Memory B cell (primary cell): ENCODE measurements at places on chromosomes 12 and 14.

DNA sequence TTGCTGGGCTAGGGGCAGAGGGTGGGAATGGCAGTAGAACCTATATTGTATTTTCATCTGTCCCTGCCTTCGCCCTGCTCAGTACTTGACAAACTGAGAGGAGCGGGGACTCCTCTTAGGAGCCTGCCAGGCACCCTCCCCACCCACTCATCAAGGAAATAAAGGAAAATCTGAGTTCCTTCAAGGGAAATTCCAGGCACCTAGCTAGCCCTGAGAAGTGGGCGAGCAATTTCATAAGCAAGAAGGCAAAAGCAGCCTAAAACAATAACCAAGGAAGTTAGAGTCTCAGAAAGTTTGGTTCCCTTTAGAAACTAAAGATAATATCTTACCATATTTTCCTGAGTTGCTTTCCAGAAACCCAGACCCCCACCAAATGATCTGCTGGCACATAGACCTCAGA lies 10.6 kb upstream of the PLEKHD1 start:
- DNase-seq = no peak
- peaks cover 12% of the 10 kb centered on the region for H3K27me3 ChIP-seq
- H3K36me3 ChIP-seq = peaks cover 7% of the 10 kb centered on the region
- peaks cover 2% of the 10 kb centered on the region for H3K4me1 ChIP-seq

DNA sequence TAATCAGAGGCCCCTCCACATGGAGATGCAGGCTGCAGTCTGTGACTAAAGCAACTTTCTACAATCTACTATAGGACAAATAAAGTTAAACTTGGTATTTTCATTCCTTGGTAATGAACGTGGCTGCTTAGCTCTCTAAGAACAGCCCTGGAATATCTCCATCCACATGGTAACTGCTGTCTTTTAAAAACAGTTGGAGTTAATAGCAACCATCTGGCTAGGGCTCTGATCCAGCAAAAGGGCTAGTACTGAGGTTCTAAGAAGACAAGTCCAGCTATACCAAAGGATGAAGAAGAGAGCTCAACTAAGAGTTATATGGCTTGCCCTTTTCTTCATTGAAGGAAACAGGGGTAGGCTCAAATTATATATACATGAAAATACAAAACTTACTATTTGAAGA lies 920.1 kb downstream of the FLRT2 start:
- H3K27me3 ChIP-seq = no peaks in the 10 kb centered on the region
- no peak overlapping the region for H3K4me3 ChIP-seq
- H3K36me3 ChIP-seq = no peaks in the 10 kb centered on the region
- H3K27ac ChIP-seq = no peak overlapping the region
- no peaks in the 10 kb centered on the region for H3K4me1 ChIP-seq

DNA sequence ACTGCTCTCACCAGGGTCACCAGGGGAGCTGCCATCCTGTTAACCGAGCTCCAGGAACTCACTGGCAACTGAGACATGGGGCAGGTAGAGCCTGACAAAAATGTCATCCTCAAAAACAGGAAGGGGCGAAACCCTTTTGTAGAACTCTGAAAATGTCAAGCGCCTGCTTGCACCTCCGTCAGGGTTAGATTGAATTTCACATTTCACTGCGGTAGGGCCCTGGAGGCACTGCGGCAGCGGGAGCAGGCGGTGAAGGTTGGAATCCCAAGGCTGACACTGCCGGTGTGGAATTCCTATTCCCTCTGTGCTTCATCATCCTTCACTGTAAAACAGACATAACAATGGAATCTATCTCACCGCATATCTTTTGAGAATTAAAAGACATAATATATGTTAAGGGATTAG lies 142.8 kb upstream of the TMCC3 start:
- H3K36me3 ChIP-seq = peaks cover 20% of the 10 kb centered on the region
- no peak for DNase-seq
- H3K4me1 ChIP-seq = peaks cover 20% of the 10 kb centered on the region
- no peak overlapping the region for H3K4me3 ChIP-seq
- no peaks in the 10 kb centered on the region for H3K27me3 ChIP-seq

DNA sequence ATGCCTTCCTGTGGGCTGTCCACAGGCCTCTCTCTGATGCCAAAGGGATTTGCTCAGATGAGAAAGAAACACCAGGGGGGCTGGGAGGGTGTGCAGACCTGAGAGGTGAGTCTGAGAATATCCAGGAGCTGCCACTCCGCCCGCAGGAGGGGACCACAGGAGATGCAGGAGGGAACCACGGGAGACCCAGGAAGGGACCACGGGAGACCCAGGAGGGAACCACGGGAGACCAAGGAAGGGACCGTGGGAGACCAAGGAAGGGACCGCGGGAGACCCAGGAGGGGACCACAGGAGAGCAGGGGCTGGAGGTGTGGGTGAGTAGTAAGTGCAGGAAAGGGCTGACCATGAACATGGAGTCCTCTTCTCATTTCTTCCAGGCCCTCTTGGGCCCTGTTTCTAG lies 74.6 kb upstream of the SFSWAP start:
- peaks cover 3% of the 10 kb centered on the region for H3K36me3 ChIP-seq
- no peak for DNase-seq
- H3K27ac ChIP-seq = no peak overlapping the region
- no peak overlapping the region for H3K4me3 ChIP-seq
- H3K27me3 ChIP-seq = peaks cover 30% of the 10 kb centered on the region

DNA sequence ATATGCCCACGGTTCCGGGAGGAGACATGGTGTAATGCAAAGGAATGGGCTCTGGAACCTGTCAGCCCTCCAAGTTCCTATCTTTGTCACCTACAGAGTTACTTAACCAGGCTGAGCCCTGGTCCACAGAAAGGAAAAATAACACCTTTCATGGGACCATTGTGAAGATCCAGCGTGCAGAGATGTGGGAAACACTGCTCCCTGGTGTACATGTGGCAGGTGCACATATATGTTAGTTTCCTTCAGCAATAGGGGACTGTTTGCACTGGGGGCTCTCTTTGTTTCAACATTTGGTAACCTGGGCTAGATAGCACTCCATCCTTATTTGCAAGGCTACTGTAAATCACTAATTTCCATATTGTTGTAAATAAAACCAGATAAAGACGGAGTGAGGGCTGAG lies 72.3 kb downstream of the ANO2 start:
- H3K4me3 ChIP-seq = no peak overlapping the region
- no peaks in the 10 kb centered on the region for H3K36me3 ChIP-seq
- no peak overlapping the region for H3K27ac ChIP-seq
- H3K4me1 ChIP-seq = no peaks in the 10 kb centered on the region
- H3K27me3 ChIP-seq = peaks cover 10% of the 10 kb centered on the region

GRCh38 chr14:80213602-80214001 lies 2.3 kb upstream of the DIO2 start:
- DNase-seq = no peak
- no peaks in the 10 kb centered on the region for H3K27me3 ChIP-seq
- no peaks in the 10 kb centered on the region for H3K4me1 ChIP-seq

GRCh38 chr12:124588751-124589267 lies 21.4 kb upstream of the NCOR2 start:
- no peaks in the 10 kb centered on the region for H3K36me3 ChIP-seq

DNA sequence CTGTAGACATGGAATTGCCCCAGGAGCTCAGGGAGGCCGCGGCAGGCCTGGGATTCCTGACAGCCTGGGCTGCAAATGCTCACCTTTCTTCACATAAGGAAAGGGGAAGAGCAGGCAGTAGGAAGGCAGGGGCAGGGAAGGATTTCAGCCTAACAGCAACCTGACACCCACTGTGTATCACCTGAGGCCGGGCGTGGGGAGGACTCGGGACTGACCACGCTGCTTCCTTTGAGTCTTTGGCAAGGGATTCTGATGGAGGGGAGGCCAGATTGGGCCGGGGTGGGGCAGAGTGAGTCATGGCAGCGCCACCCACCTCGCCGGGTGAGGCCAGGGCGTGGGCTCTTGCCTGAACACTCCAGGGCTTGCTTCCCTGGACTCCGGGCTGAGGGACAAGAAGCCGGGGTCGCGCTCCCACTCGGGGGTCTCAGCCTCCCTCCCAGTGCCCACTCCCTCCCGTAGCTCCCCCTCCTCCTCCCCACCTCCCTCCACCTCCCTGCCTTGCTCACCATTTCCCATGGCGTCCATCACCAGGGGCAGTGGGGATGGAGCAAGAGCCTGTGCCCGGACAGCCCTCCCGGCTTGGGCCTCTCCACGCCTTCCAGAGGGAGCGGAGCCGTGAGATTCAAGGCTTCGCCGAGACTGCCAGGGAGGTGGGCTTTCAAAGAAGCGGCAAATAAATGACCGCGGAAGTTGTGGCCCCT lies 247.9 kb upstream of the RTL1 start:
- H3K4me1 ChIP-seq = no peaks in the 10 kb centered on the region
- no peak for DNase-seq
- H3K4me3 ChIP-seq = no peak overlapping the region
- H3K36me3 ChIP-seq = no peaks in the 10 kb centered on the region
- H3K27me3 ChIP-seq = no peaks in the 10 kb centered on the region

GRCh38 chr14:80269353-80269925 lies 58.1 kb upstream of the DIO2 start:
- DNase-seq = no peak
- H3K27ac ChIP-seq = no peak overlapping the region
- H3K27me3 ChIP-seq = no peaks in the 10 kb centered on the region
- H3K4me1 ChIP-seq = no peaks in the 10 kb centered on the region
- no peak overlapping the region for H3K4me3 ChIP-seq
- H3K36me3 ChIP-seq = no peaks in the 10 kb centered on the region

DNA sequence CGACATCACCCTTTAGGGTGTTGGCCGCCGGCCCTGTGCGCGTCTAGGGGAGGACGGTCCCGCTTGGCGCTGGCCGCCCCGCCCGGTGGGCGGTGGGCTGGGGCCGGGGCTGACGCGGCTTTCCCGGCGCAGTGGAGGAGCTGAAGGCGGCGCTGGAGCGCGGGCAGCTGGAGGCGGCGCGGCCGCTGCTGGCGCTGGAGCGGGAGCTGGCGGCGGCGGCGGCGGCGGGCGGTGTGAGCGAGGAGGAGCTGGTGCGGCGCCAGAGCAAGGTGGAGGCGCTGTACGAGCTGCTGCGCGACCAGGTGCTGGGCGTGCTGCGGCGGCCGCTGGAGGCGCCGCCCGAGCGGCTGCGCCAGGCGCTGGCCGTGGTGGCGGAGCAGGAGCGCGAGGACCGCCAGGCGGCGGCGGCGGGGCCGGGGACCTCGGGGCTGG lies 3.6 kb downstream of the TNFAIP2 start:
- peaks cover 4% of the 10 kb centered on the region for H3K4me1 ChIP-seq
- no peak for DNase-seq
- peaks cover 13% of the 10 kb centered on the region for H3K27me3 ChIP-seq
- no peak overlapping the region for H3K27ac ChIP-seq

- H3K4me3 ChIP-seq = no peak overlapping the region
- DNase-seq = no peak
- H3K27ac ChIP-seq = no peak overlapping the region
- no peaks in the 10 kb centered on the region for H3K4me1 ChIP-seq
Observed at GRCh38 chr12:105705765-105706164, 375.3 kb downstream of the C12orf75 start.

DNA sequence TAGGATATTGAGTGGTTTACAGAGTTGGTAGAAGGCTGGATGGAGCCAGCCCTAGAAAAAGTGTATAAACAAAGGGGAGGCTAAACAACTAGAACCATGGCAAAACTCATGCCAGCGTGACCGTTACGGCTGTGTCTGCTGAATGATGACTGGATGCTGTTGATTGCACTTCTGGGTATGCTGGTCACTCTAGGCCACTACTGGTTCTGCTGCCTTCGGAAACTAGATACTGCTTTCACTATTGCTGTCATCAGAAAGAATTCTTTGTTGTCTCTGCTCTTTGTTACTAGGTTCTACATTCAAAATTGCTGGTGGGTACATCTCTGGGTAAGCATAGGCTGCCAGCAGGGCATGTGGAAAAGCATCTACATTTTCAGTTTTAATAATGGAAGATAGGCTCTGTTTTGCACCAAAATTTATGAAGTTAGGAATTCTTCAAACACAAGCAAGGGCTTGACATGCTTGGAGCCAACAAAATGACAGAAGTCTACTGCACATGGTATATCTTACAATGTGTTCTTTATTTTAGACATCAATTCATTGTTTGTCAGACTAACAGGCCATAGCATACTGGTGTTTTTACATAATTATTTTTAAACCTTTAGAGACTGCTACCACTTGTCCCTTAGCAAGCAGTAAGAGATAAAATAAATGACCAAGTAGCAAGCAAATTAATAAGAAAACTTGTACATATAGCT lies 15.4 kb downstream of the MON2 start:
- H3K36me3 ChIP-seq = peaks cover 29% of the 10 kb centered on the region
- no peak overlapping the region for H3K27ac ChIP-seq
- H3K4me3 ChIP-seq = no peak overlapping the region
- H3K4me1 ChIP-seq = peaks cover 20% of the 10 kb centered on the region
- H3K27me3 ChIP-seq = no peaks in the 10 kb centered on the region
- no peak for DNase-seq

- no peak overlapping the region for H3K4me3 ChIP-seq
- peaks cover 3% of the 10 kb centered on the region for H3K36me3 ChIP-seq
- DNase-seq = no peak
- H3K4me1 ChIP-seq = peaks cover 30% of the 10 kb centered on the region
- no peaks in the 10 kb centered on the region for H3K27me3 ChIP-seq
- no peak overlapping the region for H3K27ac ChIP-seq
Observed at GRCh38 chr12:92425165-92425564, 277.6 kb upstream of the PLEKHG7 start.

- peaks cover 4% of the 10 kb centered on the region for H3K36me3 ChIP-seq
- peaks cover 55% of the 10 kb centered on the region for H3K4me1 ChIP-seq
- no peak for DNase-seq
- H3K27me3 ChIP-seq = no peaks in the 10 kb centered on the region
- no peak overlapping the region for H3K4me3 ChIP-seq
Observed at GRCh38 chr12:96205908-96206307, 11.7 kb downstream of the ELK3 start.

GRCh38 chr14:69346710-69347109 lies 51.4 kb downstream of the ERH start:
- no peak overlapping the region for H3K27ac ChIP-seq
- DNase-seq = no peak
- peaks cover 8% of the 10 kb centered on the region for H3K27me3 ChIP-seq
- H3K4me1 ChIP-seq = peaks cover 4% of the 10 kb centered on the region
- H3K4me3 ChIP-seq = no peak overlapping the region

DNA sequence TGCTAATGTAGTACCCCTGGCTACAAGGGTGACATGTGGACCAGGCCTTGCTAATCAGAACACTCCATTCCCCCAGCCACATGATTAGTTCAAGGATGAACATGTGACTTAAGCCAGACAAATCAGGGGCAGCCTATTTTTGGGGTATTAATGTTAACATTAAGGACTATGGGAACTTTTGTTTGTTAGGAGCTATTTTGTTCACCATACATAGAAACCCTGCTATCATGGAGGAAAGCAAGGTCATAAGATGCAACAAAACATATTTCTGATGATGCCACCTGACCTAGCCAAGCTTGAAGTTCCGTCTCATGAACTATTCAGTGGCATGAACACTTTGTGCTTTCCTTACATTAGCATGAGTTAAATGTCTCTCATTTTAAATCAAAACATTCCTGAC lies 90.8 kb upstream of the PELI2 start:
- no peak for DNase-seq
- no peak overlapping the region for H3K4me3 ChIP-seq
- no peak overlapping the region for H3K27ac ChIP-seq
- H3K36me3 ChIP-seq = no peaks in the 10 kb centered on the region

DNA sequence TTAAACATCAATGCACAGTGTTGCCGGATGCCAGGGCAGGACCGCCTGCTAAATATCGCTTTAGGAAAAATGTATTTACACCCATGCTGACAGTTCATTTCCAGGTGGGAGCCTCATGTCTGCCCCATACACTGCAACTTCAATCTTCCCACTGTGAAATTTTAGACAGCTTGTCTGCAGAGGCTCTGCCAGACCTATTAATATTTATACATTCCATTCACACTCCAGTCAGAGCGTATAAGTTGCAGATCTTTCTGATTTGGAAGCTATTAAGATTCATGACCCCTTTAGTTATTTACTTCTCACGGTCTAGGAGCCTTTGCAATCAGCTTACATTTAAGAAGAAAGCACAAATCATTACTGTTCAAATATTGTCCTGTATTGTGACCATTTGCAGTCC lies 357.4 kb downstream of the ATP23 start:
- no peaks in the 10 kb centered on the region for H3K27me3 ChIP-seq
- H3K27ac ChIP-seq = no peak overlapping the region
- no peaks in the 10 kb centered on the region for H3K36me3 ChIP-seq
